ENCODE measurements at places on chromosomes 16 and 17. TPM values are rescaled to one million over a fixed set of nuclear protein-coding genes. Genes with fewer than 3 reads are reported as not detected.

DNA sequence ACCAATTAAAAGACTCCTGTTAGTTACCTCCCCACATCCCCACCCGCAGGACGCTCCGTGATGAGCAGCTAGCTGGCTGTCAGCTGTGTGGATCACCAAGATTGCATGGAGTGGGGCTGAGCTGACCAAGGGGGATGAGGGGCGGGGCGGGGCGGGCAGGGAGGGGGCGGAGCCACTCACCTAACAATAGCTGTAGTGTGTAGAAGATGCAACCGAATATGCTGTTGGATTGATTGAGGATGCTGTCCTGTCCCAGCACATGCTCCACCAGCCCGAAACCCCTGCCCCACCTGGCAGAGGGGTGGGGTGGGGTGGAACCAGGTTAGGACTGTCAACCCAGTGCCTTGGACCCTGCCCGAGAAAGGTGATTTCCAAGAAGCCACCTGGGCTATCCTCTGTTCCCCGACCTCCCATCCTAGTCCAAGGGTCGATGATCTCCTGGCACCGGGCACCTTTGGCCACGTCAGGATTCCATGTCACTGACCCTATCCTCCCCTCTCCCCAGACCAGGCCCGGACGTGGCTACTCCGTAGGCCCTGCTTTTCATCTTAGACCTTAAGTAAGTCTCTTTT, 1.4 kb downstream of the VKORC1 start:
- DNase-seq, result no peak

UNC119 gene
- 27.7 TPM for total RNA-seq

RAB40B gene
- 17.5 TPM for total RNA-seq

GRCh38 chr16:72937916-72938794, 109.8 kb downstream of the ZFHX3 start:
- no peak for DNase-seq

GRCh38 chr16:46828292-46828691, 2.7 kb downstream of the C16orf87 start:
- DNase-seq, result no peak

All from astrocyte (in vitro differentiated cells and primary cell).